HAP-1 (cell line): ENCODE measurements at places on chromosomes 5 and 9.

DNA sequence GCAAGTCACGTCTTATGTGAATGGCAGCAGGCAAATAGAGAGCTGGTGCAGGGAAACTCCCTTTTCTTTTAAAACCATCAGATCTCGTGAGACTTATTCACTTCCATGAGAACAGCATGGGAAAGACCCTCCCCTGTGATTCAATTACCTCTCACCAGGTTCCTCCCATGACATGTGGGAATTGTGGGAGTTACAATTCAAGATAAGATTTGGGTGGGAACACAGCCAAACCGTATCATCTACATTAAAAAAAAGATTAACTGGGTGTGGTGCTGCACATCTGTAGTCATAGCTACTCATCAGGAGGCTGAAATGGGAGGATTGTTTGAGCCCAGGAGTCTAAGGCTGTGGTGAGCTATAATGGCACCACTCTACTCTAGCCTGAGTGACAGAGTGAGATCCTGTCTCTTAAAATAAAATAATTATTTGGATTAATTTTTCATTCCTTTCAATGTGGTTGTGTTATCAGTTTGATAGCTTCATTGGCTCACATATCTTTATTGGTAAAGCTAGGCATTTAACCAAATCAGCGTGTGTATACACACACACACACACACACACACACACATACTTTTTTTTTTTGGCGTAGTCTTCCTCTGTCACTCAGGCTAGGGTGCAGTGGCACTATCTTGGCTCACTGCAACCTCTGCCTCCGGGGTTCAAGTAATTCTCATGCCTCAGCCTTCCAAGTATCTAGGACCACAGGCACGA is 21.8 kb downstream of the DENND4C start:
- peak; percentile 80 for DNase-seq

GRCh38 chr5:135448791-135449507 is 1.8 kb upstream of the DCANP1 start:
- DNase-seq, result no peak

DNA sequence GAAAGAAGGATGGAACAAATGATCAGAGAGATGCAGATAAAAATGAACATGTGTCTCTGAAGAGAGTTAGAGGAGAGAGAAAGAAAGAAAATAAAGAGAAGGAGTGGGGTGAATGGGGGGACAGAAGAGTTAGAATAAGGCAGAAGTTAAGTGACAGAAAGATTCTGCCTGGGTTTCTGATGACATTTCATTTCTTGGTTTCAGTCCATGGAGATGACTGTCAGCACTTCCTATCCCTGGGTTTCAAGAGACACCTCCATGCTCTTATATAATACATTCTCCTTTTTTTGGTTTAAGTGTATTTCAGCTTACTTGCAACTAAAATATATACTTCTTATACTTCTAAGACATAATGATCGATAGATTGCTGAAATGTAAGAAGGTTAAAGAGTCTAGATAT is 213.0 kb upstream of the IL12B start:
- no peak for DNase-seq

DNA sequence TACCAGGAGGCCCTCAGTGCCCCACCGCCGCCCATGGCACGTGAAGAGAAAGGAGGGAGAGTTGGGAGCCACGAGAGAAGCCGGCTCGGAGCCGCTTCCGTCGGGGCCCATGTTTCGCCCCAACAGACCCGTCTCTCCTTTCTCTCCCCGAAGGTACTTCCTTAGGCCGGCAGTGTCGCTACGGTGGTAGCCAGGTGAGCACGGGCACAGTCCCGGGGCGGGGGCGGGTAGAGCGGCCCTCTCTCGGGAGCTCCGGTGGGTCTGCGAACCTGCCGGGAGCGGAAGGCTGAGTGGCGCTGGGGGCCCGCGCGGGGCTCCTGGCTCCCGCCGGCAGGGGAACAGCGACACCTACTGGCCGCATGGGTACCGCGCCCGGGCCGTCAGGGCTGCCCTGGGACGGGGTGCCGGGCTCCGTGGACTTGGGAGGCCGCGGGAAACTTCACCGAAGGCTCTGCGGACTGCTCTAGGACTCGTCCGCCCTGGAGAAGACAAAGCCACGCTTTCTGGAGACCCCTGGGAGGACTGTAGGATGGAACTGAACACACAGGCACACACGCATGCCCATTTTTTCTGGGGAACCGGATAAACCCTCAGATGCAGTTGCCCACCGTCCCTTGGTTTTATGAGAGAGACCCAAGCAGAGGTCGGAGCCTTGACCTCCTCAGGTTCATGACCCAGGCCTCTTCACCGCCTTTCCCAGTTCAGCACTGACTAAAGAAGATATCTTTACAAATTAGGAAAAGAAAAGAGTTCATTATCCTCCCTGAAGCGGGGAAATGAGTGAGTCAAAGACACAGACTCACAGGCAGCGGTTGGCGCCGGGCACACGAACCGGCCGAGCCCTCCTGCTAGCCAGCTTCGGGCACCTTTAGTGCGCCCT is 202.5 kb downstream of the MEF2C start:
- peak; percentile 93 for DNase-seq
